AG04450 (cell line): ENCODE measurements at places on chromosomes 1 and 21. TPM values are rescaled to one million over a fixed set of nuclear protein-coding genes. Genes with fewer than 3 reads are reported as not detected.

Gene SMIM11
- polyA plus RNA-seq = 7.5 and 15.1 TPM in 2 replicates

Gene LIPI
- polyA plus RNA-seq = not detected in 2 replicates

Gene IFI44L
- polyA plus RNA-seq = 0.86 and 1.1 TPM in 2 replicates

Gene SV2A
- polyA plus RNA-seq = 25.8 and 27.3 TPM in 2 replicates

Gene CELA2B
- not detected in 2 replicates for polyA plus RNA-seq

Gene DPH5
- 68.6 and 87.4 TPM in 2 replicates for polyA plus RNA-seq

Gene GCSAML
- not detected in 2 replicates for polyA plus RNA-seq

- no peak for DNase-seq
Observed at GRCh38 chr1:51610637-51611036, 6.3 kb upstream of the OSBPL9 start.

DNA sequence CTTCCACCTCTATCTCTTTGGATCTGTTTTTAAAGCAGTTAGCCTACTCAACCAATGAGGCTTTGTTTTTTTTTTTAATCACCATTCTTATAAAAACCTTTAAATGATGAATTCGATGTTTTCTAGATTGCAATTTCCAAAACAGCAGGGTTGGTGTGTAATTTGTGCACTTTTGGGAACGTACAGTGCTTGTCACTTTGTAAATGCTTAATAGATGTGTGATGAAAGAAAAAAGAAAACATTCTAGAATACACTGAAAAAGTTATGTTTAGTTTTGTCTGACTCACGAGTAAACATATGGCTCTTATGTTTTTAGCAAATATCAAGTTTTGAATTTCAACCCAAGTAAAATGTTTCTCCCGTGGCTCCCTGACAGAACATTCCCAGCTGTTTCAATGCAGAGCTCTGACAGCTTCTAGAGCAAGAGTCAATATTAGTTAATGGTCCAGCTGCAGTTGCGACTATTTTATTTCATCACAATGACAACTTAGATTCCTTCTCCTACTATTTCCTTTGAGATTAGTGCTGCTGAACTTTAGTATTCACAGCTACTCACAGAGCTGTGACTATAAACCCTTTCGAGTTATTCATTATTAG, 362.5 kb upstream of the ADAMTS5 start:
- peak; percentile 65 for DNase-seq

DNA sequence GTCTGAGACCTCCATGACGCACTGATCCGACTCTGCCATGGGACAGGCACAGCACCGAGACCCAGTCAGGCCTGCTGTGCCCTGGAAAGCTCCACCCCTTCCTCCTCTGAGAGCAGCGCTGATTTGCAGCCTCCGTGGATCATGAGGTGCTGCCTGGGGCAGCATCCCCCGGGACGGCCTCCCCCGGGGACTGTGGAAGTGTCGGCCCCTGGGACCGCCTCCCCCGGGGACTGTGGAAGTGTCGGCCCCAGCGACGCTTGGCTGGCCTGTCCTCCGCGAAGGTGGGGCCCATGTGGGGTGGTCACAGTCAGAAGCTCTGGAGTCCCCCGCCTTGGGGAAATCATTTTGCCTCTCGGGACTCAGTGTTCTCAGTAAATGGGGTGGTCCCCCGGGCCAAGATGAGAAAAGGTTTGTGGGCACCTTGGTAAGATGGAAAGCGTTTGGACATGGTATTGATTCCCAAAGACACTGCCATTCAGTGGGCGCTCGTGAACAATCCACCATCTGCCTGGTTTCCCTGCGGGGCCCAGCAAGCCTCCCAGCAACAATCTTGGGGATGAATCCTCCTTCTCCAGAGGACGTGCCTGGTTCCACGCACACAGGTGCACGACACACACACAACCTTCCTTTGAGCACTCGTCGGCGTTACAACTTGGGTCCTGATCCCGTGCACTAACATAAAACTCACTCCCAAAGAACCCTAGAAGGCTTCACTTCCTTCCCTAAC, 3.0 kb downstream of the TFF2 start:
- no peak for DNase-seq

DNA sequence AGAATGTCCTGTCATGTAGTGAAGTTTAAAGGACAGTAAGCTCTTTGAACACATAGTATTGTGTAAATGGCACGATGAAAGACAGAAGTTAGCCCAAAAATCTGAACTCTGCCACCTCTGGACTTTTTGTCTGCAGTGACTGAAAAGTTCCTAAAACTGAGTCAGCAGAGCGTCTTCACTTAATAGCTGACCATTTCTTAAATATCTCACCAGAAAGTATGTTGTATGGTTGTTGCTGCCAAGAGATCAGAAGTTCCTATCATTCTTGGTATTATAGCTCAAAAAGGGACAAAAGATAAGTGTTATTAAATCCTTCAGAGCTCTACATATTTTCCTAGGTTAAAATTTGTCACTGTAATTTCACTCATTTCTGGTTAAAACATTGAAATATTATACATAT, 1003.0 kb downstream of the TTLL7 start:
- DNase-seq = no peak

DNA sequence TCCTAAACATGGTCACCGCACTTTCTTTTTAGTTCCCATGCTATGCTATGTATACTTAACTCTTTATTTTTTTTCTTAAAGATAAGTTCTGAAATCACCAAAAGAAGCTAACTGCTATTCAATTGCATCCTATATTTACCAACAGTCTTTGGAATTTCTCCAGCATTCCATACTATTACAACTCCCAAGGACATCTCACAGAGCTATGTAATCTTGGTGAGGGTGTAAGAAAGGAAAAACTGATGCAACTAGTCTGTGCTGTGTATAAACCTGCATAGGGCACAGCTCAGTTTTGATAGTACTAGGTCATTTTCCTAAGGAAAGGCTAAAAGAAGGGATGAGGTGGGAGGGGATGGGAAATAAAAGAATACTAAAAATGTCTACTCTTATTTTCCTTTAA, 78.0 kb downstream of the PTPN14 start:
- peak; percentile 39 for DNase-seq

DNA sequence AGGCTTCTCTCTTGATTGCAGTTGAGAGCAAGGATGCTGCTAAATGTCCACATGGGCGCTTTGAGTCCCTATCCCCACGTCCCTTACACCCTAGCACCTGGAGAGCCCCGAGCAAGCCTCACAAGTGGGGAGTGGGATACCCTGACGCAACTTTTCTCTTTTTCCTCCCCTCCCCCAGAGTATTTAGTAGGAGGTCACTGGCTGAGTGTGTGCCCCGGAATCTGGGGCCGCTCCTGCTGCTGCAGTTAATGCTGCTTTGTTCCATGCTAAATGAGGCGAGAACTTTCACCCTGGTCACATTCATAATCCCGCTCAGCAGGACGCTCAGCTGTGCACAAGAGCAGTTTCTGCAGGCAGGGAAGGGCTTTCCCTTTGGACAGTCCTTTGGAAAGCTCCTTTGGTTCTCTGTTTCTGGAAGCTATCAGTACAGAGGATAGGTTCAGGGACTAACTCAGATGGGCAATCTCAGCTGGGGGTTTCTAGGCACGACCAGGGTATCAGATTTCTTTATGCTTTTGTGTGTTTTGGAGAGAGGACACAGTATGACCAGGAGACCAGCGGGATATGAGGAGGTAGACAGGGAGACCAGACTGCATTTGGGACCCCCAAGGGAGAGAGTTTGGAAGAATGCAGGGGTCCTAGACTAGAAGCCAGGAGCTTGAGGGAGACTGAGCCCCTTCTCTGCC, 75.9 kb downstream of the NOS1AP start:
- no peak for DNase-seq

GRCh38 chr1:63675420-63675931, 82.3 kb downstream of the PGM1 start:
- DNase-seq = no peak

GRCh38 chr21:42258150-42258884, 39.4 kb downstream of the ABCG1 start:
- no peak for DNase-seq
